ENCODE measurements at places on chromosomes 12 and 14.

GRCh38 chr12:52559979-52560378, 7.0 kb upstream of the KRT71 start:
- no peak for DNase-seq

GRCh38 chr12:11810206-11810545, 160.7 kb downstream of the ETV6 start:
- DNase-seq = no peak

DNA sequence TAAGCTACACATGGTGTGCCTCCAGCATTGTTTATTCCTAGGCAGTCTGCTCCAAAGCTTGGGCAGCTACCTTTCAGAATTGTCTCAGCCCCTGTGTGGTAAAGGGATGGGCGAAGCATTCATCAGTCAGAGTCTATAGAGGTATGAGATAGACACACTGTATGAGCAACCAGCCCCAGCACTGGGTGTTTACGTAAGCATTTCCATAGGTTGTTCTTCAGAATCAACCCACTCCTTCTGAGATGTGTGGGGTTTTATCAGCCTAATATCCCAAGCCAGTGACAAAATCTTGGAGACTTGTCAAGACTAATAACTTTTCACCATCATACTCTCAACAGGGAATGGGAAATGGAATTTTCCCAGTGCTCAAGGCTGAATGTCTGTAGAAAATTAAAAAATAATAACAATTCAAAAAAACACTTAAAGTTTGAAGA, 98.2 kb downstream of the BTG1 start:
- DNase-seq = no peak

- no peak for DNase-seq
Measured at GRCh38 chr12:64840119-64840518, 15.7 kb downstream of the TBC1D30 start.

GRCh38 chr14:54944737-54945391, 42.2 kb upstream of the GCH1 start:
- DNase-seq = no peak

DNA sequence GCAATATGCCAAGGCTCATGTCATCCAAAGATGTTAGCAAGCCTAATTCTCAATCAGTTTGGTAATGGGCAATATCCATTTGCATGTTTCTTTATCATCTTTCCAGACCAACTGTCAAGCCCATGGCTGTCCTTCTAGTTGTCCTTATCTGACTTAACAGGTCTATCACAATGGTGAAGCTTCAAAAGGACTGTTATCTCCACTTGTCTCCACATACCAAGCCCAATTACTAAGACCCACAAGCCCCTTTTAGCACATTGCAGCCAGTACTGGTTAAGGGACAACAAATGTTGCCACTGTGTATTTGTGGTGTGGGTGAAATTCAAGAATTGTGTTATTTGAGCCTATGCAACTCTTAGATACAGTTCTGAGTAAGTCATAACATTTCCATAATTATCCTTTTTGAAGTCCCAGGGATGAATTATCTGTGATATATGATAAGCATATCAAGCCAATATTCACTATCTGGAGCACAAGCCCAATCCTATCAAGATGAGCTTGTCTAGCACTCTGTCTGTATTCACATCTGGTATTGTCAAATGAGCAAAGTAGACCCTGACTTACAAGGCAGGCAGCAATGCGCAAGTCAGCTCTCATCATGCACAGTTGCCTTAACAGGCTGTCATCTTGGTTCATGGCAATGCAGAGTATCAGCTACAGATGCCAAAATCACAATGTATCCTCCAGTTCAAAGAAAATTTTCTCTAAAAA, 19.3 kb upstream of the ST8SIA1 start:
- no peak for DNase-seq

DNA sequence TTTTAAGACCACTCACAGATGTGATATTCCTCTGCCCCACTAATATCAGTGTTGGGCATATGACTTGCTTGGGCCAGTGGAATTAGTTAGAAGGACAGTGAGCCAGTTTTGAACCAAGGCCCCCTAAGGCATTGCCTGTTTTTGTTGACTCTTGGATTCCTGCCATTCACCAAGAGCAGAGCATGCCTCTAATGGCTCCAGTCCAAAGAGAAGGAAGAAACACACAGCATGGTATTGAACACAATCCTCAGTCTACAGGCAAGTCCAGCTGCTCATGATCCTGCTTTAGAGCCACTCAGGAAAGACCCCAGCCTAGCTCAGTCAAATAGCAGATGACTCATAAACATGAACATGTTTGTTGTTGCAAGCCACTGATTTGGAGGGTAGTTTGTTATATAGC, 1201.5 kb downstream of the BCL11B start:
- DNase-seq = no peak
